ENCODE measurements at places on chromosomes 13 and 19.

GRCh38 chr19:10113964-10114650 lies 2.6 kb downstream of the P2RY11 start:
- DNase-seq: no peak

GRCh38 chr19:29983568-29983967 lies 41.5 kb downstream of the URI1 start:
- DNase-seq: no peak

GRCh38 chr19:54160182-54160811 lies 776 bp upstream of the LENG1 start:
- DNase-seq: no peak

DNA sequence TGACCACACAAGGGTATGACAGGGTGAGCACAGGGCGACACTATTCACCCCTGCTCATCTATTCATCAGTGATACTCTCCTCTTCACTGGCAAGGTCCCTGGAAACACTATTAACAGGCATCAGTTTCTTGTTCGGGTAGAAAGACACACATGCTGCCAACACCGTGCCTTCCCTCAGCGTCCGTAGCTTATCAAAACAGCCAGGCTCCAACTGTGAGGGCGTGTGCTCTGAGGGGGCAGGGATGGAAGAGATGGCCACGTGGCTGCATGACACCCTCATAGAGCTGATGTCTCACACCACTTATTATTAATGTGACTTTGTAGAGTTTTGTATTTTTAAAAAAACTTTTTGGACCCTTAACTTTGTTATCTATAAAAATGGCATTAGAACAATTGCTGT lies 160.3 kb downstream of the ITGBL1 start:
- DNase-seq: no peak

- no peak for DNase-seq
These were observed 3.3 kb downstream of the ALDH16A1 start for GRCh38 chr19:49456326-49456725.

DNA sequence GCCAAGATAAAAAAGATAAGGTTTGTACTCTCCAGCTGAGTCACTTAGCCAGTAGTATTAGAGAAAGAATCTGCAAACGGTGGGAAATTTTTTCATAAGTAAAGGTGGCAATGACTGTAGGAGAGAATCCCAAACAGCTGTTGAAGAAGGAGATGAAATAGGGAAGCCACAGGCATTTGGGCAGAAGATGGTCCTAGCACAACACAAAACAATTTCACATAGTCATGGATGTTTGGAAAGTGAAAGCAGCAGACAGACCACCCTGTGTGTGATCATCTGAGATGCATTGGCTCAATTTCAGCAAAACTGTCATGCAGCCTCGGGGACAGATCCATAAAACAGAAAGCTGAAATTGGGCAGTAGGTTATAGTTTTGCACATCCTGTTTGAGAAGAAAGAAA lies 2832.4 kb downstream of the PCDH9 start:
- DNase-seq: no peak

DNA sequence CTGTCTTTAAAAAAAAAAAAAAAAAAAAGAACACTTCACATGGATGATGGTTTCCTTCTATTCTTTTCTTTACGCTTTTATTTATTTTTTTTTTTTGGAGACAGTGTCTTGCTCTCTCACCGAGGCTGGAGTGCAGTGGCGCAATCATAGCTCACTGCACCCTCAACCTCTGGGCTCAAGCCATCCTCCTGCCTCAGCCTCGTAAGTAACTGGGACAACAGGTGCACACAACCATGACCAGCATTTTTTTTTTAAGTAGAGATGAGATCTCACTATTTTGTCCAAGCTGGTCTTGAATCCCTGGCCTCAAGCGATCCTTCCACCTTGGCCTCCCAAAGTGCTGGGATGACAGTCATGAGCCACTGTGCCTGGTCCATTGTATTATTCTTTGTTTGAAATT lies 24.3 kb downstream of the ANKRD27 start:
- DNase-seq: no peak

- DNase-seq: no peak
These were observed 25.0 kb downstream of the ELL start for GRCh38 chr19:18496980-18497256.

DNA sequence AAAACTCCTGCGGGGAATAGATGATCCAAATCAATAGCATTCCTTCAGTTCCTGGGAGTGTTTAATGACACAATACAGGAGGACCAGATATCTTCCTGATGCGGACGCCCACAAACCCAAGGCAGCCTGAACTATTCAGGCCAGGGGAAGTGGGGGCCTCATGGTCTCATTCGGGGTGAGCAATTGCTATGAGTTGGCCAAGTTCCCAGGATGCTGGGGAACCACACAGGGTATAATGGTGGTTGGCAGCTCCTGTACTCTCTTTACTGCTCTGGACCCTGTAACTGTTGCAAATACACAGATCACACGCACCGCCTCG lies 401.2 kb downstream of the IRS2 start:
- DNase-seq: no peak

DNA sequence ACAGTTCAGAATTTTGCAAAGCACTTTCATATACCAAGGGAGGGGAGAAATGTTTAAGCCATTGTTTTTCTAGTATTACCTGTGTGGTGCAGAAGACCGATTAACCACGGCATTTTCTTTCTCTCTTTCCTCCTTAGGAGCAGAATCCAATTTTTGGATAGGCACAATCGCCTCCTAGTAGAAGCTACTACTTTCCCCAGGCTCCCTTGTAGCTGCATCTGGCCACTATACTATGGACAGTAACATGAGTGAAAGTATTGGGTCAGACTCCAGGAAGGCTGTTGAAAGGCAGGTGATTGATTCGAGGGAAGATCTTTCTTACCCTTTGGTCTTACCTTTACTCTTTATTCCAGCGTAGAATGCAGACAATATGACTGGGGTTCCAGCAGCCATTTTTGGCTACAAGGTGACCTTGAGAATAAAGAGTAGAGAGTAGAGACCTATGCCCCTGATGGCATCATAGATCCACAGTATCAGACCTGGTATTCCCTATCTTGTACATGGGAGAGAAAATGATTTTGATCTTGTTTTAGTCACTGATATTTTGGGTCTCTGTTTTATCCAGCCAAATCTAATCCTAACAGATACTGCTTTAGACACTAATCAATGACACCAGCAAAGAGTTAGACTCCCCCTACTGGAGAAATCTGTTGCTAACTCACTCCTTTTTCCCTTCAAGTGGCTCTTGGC lies 77.0 kb downstream of the LRRC63 start:
- DNase-seq: peak; percentile 75

GRCh38 chr19:41226874-41227390 lies 7.9 kb downstream of the AXL start:
- no peak for DNase-seq

DNA sequence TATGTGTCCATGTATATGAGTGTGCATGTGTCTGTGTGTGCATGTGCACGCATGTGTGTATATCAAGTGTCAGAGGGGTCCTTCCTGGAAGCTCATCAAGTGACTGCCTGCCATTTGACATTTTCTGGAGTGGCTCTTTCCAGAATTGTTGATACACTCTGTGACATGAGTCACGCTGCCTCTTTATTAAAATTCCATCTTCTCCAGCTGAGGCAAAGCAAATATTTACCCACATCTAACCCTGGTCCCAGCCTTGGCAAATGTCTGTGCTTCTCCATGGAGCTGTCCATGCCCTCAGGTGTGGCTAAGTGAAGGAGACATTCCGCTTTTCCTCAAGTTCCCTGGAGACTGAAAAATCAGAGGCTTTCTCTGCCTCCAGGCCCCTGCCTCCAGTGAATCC lies 88.2 kb upstream of the MBNL2 start:
- no peak for DNase-seq

GRCh38 chr13:113485545-113485944 lies 5.0 kb downstream of the DCUN1D2 start:
- DNase-seq: no peak

DNA sequence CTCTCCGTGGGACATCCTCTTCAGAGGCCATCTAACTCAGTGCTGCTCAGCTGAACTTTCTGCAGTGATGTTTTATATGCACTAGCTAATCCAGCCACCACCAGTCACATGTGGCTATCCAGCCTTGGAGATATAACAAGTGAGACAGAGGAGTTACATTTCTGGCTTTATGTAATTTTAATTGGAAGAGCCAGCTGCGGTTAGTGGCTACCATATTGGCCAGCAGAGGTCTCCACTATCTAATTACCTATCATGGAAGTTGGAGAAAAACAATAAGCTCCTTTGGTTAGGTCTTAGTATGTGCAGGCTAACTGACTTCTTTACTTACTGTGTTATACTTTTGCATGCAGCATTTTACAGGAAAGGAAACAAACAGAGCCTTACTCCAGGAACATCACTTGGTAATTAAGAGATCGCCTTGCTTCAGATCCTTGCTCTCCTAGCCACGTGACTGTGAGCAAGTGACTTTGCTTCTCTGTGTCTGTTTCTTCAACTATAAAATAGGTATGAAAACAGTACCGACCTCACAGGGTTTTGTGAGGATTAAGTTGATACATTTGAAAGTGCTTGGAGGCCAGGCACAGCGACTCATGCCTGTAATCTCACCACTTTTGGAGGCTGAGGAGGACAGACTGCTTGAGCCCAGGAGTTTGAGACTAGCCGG lies 1.6 kb upstream of the KLK10 start:
- no peak for DNase-seq

- no peak for DNase-seq
These were observed 10.7 kb upstream of the CRTC1 start for GRCh38 chr19:18672606-18673337.

GRCh38 chr13:20291675-20292074 lies 59.6 kb upstream of the GJB6 start:
- no peak for DNase-seq

- no peak for DNase-seq
These were observed 6.7 kb downstream of the TM9SF2 start for GRCh38 chr13:99507986-99508385.

GRCh38 chr19:47239610-47240296 lies 8.8 kb upstream of the BBC3 start:
- peak; percentile 65 for DNase-seq

DNA sequence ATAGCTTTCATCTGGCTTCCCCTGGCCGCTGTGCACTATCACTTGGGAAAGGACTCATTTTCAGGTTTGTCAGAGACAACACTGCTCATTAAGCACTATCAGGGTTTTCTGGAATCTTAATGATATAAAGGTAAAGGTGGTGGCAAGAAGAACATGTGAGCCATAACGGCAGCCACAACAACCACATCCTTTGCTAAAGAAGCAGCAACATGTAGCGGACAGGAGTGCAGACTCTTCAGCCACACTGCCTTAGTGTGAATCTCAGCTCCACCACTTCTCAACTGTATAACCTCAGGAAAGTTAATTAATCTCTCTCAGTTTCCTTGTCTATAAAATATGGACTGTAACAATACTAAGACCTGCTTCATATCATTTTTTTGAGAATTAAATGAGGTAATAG lies 24.1 kb upstream of the MIR17HG start:
- no peak for DNase-seq

DNA sequence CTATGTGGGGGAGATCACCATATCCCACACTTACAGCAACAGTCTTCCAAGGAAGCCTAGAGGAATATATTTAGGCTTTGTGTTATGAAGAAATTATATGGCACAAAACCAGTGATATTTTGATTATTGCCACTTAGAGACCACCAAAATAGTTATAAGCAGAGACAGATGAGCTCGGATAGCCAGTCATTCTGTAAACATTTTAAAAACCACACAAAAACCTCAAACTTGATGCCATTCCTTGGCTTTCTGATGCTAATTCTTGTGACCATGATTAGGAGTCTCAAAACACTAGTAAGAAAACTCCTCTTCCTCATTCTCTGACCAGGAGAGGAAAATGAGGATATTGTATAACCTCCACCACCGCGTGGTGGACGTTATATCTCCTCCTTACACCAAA lies 496.4 kb downstream of the FOXO1 start:
- DNase-seq: no peak

- DNase-seq: no peak
These were observed at the start of gene CACNA1A for GRCh38 chr19:13506471-13506820. CACNA1A (minus strand) TSS chr19:13506479; CDS start chr19:13506224, 255 bp downstream.

DNA sequence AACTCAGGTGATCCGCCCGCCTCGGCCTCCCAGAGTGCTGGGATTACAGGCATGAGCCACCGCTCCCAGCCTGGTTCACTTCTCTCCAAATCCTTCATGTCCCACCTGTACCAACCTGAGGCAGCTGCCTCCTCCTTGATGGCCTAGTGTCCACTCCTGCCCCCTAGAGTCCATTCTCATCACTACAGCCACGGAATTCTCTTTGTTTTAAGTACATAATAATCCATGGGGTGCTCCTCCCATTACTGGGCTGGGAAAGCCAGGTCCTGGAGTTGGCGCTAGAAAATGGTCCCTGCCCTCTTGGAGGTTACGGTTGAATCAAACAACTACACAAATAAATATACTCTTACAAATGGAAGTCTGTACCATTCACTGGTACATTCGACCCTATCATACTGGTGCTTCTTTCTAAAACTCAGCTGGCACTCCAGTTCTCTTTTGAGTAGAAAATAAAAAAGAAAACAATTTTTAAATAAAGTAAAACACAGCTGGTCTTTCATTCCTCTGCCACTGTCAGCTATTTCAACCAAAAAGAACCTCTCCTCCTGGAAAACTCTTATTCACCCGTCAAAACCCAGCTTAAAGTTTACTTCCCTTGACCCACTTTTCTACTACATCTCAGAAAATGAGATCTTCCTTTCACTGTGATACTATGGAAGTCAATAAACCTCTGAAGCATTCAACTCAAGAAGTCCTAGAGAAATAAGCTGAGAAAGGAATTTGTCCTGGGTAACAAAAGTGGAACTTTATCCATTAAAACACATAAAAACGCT lies 22.4 kb upstream of the ARHGEF18 start:
- peak; percentile 14 for DNase-seq

GRCh38 chr19:21593008-21593481 lies 87.6 kb downstream of the ZNF429 start:
- no peak for DNase-seq
